ENCODE measurements at places on chromosomes 2 and 18. TPM values are rescaled to one million over a fixed set of nuclear protein-coding genes. Genes with fewer than 3 reads are reported as not detected.

PLCL1 gene
- total RNA-seq = 1.7 TPM

CNGA3 gene
- total RNA-seq = not detected

LIMS1 gene
- total RNA-seq = 47.5 TPM

ARHGAP25 gene
- total RNA-seq = 57.9 TPM
